Right atrium auricular region (tissue), 2 donors: ENCODE measurements at places on chromosomes 12 and 14. TPM values are rescaled to one million over a fixed set of nuclear protein-coding genes. Genes with fewer than 3 reads are reported as not detected.
A peak's percentile ranks its signal among the peaks of the same experiment; 100 is the strongest.

Gene IKBIP
- 7.4 TPM for total RNA-seq

Gene MTHFD1
- total RNA-seq: 42.8 TPM

Gene DENND5B
- total RNA-seq: 31.2 TPM

Gene GAS2L3
- total RNA-seq: 1.2 TPM

Gene C12orf76
- total RNA-seq: 9.0 TPM

Gene PRH2
- not detected for total RNA-seq

DNA sequence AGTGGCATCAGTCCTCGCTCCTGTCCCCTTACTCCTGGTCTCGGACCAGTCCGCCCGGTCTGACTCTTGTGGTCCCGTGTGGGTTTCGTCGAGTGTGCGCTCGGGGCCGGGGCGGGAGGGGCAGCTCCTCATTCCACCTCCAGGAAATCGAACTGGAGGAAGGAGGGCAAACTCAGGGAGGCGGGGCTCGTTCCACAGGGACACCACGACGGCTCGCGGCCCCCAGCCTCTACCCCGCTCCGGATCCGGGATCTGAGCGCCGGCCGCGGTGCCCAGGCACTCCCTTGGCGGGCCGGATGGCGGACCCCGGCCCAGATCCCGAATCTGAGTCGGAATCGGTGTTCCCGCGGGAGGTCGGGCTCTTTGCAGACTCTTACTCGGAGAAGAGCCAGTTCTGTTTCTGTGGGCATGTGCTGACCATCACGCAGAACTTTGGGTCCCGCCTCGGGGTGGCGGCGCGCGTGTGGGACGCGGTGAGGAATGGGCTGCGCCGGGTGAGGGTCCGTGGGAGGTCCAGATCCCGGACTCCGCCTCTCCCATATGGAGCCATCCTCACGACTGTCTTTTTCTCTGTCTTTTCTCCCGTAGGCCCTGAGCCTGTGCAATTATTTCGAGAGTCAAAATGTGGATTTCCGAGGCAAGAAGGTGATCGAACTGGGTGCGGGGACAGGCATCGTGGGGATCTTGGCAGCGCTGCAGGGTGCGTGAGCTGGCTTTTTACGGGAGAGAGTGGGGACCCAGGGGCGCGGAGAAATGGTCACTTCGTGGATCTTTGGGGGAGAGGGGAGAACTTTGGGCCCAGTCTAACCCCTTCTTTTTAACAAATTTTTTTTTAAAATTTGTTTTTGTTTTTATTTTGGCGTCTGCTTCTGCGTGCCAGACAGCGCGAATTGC lies at the start of gene EEF1AKMT3:
TSS of gene EEF1AKMT3 (plus strand) at position 186 of the 894 bp plus-strand sequence. CDS start at position 297, 111 bp downstream.
- no peak for DNase-seq

DNA sequence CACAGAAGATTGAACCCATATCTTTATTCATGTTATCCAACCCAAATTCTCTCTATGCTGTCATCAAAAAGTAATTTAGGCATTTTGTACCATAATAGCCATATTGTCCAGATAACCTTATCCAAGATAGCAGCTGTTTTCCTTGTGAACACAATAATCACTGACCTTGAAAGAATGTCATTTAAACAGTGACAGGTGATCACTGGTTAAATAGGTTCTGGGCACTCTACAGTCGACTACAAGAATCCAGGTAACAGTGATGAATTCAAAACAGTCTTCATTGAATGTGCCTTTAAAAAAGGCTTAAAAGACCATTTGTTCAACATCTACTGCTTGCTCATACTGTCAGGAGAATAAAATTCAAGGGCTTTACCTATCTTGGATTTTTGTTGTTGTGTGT lies 4.6 kb upstream of the SPX start:
- no peak for DNase-seq

- no peak for DNase-seq
Measured at GRCh38 chr14:22379727-22380126, 209.3 kb downstream of the DAD1 start.

DNA sequence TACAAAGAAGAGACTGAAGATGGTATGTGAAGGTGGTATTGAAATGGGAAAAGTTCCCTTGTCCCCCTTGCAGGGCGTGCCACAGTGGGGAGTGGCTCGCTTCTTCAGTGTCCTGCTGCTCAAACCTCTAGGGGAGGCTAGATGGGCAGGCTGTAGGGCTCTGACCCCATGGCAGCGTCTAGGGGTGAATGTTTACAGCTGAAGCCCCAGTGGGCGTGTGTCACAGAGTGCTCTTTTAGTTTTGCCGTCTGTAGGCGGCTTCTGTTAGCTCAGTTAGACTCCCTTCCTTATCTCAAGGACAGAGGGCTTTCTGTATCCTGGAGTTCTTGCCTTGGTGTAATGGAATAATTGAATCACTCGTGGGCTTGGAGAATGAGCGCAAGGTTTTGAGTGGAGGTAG lies 266.2 kb downstream of the RAD51B start:
- no peak for DNase-seq

- no peak for DNase-seq
Measured at GRCh38 chr12:45879363-45879895, 110.9 kb downstream of the SCAF11 start.

DNA sequence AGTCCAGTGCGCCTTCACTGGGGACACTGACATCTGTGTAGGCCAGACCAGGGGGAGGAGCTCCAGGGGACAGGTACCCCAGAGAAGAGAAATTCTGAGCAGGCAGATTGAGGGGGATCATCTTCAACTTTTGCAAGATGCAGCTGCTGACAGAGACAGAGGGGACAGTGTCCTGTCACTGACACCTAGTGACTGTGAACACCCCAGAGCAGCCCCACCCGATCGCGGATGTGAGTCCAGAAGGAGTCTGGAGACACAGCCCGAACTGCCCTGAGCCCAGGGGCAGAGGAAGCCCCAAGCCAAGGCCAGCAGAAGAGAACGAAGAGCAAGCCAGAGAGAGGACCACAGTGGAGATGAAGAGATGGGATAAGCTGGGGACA lies 21.7 kb upstream of the LRTM2 start:
- peak; percentile 55 for DNase-seq
